Stimulated activated CD4-positive, alpha-beta T cell treated with anti-CD3 and anti-CD28 coated beads, TNF-alpha, amount 100 ng/mL, for 4 hours (primary cell): ENCODE measurements at places on chromosomes 4 and X.

- no peak for DNase-seq
Measured at GRCh38 chr4:25144870-25145481, 15.3 kb downstream of the SEPSECS start.

DNA sequence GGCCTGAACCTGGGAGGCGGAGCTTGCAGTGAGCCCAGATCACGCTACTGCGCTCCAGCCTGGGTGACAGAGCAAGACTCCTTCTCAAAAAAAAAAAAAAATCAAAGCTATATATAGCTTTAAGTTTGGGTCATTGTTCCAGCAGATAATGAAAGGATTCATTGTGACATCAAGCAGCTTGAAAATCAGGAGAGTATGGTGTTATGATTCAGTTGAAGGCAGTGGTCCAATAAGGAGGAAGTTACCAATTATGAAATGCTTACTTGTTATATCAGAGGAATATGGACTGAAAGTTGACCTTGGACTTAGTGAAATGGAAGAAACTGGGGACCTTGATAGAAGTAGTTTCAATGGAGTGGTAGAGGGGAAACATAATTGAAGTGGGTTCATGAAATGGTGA lies 140.4 kb upstream of the MAD2L1 start:
- DNase-seq = no peak

DNA sequence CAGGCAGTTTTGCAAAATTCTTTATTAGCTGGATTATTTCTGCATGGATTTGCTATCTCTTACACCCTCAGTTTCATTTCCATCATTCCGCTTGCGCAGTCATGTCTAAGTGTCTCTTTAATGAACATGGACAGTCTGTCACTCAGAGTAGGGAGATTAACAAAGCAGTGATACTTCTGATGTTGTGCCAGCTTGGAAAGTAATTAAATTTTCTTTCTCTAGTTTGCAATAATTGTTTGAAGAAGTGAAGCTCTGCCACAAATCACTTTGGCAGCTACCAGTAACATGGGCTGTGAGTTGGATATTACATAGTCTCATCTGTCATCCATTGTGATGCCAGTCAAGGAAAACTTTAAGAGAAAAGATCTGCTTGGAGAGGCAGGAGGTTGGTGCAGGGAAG lies 324.8 kb upstream of the NWD2 start:
- no peak for DNase-seq

- peak; percentile 1 for DNase-seq
Measured at GRCh38 chr4:108762559-108763225, at the start of gene ETNPPL. ETNPPL (minus strand) TSS chr4:108763053; CDS start chr4:108762898, 155 bp downstream.
